ENCODE measurements at places on chromosomes 12 and 14.
A peak's percentile ranks its signal among the peaks of the same experiment; 100 is the strongest.

GRCh38 chr12:68981516-68981915 lies 48.5 kb upstream of the CPM start:
- peak; percentile 60 for DNase-seq

DNA sequence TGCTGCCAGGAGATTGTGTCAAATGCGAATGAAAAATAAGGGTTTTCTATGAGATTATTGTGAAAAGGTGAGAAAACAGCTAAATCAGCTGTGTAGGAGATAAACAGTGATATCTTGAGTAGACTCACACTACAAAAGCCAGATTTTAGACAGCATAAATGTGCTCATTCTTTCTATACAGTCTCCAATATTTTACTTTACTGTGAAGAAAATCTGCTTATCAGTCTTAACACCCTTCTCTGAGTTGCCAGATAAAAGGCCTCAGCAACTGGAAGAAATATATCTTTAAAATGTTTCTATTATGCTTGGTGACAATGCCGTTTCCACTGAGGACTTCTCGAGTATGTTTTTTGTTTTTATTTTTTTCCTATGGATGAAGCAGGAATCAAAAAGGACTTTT lies 47.0 kb upstream of the PTCSC3 start:
- no peak for DNase-seq

- peak; percentile 8 for DNase-seq
Measured at GRCh38 chr12:109625131-109625559, 51.6 kb downstream of the MVK start.

DNA sequence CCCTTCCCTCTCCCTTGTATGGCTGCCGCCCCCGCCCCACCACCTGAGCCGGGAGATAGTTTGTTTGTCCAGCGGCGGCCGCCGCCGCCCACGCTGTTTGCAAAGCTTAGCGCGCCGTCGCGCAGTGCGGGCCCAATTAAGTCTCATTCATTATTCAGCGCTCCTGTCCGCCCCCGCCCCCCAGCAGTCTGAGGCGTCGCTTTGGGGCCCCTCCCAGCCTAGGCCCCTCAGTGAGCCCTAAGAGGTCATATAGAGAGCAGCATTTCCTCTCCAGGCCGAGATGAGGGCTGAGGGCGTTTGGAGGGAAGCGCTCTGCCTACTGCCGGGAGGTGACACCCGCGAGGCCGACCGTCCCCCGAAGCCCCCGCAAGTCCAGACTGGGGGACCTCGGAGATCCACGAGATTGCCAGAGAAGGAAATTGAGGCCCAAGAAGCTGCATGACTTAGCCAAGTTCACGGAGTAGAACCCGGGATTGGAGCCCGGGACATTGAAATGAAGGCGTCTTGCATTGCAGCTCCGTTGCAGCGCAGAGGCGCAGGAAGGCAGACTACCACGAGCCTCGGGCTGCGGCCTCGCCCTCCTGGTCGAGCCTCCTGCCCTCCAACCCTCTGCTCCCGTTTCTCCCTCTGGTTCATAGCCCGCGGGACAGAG lies at the start of gene DNAJC22:
DNAJC22 (plus strand) TSS at position 230 of the 652 bp plus-strand sequence. CDS start 1,985 bp downstream, outside the sequence.
- DNase-seq = no peak

GRCh38 chr12:19191089-19191488 lies 61.6 kb downstream of the PLEKHA5 start:
- no peak for DNase-seq

DNA sequence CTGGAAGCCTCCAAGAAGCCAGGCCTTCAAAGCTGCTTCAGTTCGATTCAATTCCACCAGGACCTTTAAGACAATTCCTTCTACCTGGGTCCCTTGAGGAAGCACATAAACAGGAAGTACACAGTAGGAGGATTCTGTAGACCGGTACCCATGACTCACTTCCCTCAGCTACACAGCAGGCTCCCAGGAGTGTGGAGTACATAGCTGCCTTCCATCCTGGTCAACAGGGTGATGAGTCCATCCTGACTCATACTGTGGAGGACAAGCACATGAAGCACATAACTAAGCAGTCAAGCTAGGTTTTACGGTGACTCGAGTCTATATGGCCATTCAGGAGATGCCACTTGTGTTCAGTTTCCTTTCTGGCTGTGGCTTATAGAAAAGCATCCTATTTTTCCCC lies 197.6 kb upstream of the RBM19 start:
- peak; percentile 16 for DNase-seq
